Activated T-cell treated with anti-CD3 and anti-CD28 coated beads, Interleukin-2, amount 50 U/mL, for 4 hours (primary cell): ENCODE measurements at places on chromosomes 5 and 9. TPM values are rescaled to one million over a fixed set of nuclear protein-coding genes. Genes with fewer than 3 reads are reported as not detected.

The GPRIN1 gene
- total RNA-seq, result 4.5 TPM

The C9orf153 gene
- not detected for total RNA-seq

The ASPN gene
- not detected for total RNA-seq

The TMC1 gene
- not detected for total RNA-seq

The PKD2L2 gene
- not detected for total RNA-seq

The GFRA3 gene
- not detected for total RNA-seq

The NADK2 gene
- 19.5 TPM for total RNA-seq

The SNCAIP gene
- total RNA-seq, result not detected

The PTRH1 gene
- total RNA-seq, result 43.9 TPM

The RHOBTB3 gene
- 5.0 TPM for total RNA-seq

- no peak for DNase-seq
These were observed 66.7 kb upstream of the HSPB3 start for GRCh38 chr5:54388811-54389210.

DNA sequence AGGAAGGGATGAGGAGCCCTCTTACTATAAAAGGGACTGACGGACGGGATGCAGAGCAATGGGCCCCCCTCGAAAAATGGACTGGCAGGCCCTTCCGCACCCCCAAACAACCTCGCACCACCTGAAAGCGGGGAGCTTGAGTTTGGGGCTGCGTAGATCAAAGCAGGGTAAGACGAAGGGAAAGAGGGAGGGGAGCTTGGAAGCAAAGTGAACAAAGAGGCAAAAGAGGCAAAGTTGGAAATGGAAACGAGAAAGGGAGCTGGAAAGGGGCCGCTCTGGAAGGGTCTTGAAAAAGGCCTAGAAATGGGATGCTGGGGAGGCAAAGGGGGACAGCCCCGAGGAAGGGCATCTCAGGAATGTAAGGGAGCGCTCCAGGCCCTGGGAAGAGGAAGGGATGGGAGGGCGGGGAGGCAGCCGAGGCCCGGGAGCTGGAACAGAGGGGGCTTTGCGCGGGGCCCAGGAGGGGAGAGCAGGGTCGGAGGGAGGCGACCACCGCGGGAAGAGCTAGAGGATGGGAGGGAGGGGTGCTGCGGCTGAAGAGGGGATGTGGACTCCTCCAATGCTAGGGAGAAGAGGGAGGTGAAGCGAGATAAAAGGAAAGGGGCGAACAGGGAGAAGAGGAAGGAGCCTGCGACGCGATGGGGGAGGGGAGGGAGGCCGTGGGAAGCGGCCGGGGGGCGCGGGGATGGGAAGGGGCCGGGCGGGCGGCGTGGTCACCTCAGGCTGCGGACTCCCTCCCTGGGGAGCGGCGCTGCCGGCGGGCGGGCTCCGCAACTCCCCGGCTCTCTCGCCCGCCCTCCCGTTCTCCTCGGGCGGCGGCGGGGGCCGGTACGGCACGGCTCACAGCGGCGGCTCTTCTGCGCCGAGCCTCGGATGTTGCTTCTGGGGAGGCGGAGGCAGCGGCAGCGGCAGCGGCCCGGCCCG lies 577 bp downstream of the RNF145 start:
- peak; percentile 14 for DNase-seq

- no peak for DNase-seq
These were observed 7.9 kb upstream of the ENG start for GRCh38 chr9:127862075-127863011.

- no peak for DNase-seq
These were observed 34.0 kb downstream of the DAP start for GRCh38 chr5:10726913-10727517.

- no peak for DNase-seq
These were observed 19.0 kb downstream of the PTCH1 start for GRCh38 chr9:95497772-95498171.

GRCh38 chr9:126956917-126957686 lies 42.5 kb downstream of the RALGPS1 start:
- DNase-seq, result no peak

DNA sequence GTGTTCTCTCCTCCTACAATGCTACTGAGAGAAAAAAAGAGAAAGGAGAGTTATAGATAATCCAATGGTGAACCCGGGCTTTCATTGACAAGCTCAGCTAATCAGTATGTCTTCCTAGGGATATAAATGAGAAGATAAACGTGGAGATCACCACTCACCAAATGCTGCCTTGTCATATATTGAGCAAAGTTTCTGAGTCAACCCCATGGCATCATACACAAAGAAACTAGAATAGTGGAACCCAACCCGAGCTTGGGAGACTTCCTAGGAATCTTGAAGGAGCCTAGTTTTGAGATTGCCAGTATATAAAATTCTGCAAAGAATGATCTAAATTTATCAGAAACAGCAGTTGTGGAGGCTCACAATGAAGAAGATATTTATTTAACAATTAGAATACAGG lies 47.8 kb downstream of the PTPN3 start:
- no peak for DNase-seq

GRCh38 chr9:38316166-38316780 lies 76.2 kb upstream of the ALDH1B1 start:
- DNase-seq, result no peak

GRCh38 chr5:56566374-56567249 lies 248.7 kb upstream of the MAP3K1 start:
- DNase-seq, result no peak

DNA sequence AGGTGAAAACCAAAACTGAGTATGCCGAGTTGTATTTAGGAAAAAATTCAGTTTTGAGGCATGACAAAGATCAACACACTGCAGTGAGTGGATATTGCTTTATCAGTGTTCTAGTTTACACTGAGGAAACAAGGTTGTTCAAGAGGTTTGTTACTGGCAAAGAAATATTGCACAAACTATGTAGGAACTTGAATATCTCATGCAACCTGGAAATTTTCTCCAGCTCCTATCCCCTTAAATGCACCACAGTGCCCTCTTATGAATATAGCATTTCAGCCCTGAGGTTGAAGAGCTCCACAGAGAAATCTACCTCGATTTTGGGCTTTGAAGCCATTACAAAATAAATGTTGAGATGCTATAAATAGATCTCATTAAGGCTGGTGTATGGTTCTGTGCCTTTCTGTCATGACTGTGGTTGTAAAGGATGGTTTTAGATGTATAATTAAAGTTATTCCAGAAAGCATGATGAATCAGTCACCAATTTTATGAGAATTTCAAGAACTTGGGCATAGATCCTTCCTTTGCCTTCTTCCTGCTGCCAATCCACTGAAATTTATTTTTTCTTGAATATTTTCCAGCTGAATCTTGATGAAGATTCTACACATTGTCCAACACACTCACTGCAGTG lies 159.3 kb downstream of the SPATA31D1 start:
- no peak for DNase-seq

- DNase-seq, result no peak
These were observed 27.2 kb upstream of the FOXI1 start for GRCh38 chr5:170078458-170078857.

- DNase-seq, result no peak
These were observed 2.9 kb downstream of the SV2C start for GRCh38 chr5:76086095-76086494.

DNA sequence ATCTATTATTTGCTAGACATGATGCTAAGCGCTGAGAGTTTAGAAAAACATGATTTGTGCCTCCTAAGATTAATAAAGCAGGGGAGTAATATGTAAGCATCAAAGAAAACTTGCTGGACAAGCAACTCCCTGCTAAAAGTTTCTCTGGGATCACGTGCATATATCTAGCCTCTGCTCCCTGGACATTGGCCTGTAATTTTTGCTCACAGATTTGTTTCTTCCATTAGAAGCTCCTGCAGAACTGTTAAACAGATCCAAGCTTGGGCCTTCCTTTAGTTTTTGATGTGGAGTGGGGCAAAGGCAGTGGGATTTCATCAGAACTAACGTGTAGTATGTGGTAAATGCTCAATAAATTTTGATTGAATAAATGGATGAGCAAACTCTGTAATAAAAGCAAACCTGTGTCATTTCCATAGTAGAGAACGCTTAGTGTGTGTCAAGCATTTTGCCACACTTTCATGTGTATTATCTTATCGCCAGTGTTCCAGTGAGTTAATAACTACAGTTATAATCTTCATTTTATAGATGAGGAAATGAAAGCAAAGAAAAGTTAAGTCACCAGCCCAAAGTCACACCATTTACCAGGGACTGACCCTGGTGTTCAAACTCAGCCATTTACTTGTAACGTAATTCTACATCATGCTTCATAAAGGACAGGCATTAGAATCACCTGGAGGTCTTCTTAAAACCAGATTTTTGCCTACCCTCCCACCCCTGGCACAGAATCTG lies 100.3 kb downstream of the PCSK5 start:
- DNase-seq, result no peak

DNA sequence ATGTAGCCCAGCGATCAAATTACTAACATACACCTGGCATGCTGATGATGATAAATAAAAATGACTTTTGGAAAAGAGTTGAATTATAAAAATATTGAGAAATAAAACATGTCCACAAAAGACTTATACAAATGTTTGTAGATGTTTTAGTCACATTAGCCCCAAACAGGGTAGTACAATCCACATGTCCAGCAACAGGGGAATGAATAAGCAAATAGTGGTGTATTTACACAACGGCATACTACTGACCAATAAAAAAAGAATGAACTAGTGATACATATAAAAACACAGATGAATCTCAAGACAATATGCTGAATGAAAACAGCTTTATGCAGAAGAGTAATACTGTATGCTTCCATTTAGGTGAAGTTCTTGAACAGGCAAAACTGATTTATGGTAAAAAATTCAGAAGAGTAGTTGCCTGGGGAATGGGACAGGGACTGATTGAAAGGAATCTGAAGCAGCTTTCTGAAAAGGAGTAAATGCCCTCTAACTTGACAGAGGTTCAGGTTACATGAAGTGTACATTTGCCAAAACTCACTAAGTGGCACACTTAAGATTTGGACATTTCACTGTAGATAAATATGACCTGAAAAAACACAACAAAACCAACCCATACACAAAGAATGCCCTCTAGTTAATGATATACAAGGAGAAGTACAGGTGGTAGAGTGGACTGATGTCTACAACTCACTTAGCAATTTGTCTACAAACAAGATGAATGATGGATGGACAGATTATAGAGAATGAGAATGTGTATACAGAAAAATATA lies 35.4 kb downstream of the ACTL7A start:
- DNase-seq, result no peak

DNA sequence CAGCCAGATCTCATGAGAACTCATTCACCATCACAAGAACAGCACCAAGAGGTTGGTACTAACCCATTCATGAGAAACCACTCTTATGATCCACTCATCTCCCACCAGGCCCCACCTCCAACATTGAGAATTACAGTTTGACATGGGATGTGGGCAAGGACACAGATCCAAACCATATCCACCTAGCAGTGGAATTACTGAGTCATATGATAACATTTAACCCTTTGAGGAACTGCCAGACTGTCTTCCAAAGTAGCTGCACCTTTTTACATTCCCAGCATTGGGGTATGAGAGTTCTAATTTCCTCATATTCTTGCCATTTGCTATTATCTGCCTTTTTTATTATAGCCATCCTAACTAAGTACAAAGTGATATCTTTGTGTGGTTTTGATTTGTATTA lies 51.9 kb downstream of the CTNNA1 start:
- DNase-seq, result no peak
